Vagina (tissue), 2 donors: ENCODE measurements at places on chromosomes 7 and 10.

- DNase-seq: no peak
These were observed 41.4 kb upstream of the IKZF1 start for GRCh38 chr7:50262916-50263690.

DNA sequence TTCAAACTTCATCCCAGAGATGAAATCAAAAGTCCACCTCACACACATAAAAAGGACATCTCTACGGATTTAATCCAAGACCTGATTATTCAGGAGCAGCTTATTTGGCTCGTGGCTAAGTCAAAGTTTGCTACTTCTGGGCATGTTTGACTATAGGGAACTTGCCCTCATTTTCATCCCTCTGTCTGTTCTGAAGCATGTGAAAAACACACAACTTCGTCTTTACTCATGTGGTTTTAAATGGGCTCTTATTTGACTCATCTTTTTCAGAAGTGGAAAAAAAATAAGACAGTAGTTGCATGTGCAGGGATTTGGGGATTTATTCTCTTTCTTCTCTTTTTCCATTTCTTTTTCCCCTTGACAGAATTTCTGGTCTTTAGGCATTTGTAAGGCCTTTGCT, 295.9 kb downstream of the TFEC start:
- no peak for DNase-seq

GRCh38 chr7:141444961-141445360, 106.2 kb upstream of the AGK start:
- no peak for DNase-seq

DNA sequence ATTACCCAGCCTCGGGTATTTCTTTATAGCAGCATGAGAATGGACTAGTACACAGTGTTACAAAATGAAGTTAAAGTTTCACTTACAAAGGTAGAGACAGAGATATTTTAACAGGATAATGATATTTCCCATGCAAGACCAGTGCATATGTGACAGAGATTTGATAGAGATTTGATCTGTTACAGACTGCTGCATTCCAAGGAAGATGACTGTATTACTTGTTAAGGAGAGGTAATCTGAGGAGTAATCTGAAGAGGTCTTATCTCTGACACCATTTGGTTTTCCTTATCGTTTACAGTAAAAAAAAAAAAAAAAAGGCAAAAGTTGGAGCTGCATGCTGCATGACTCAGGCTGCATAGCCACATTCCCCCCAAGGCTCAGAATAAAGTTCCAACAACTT, 289.6 kb downstream of the POM121L12 start:
- no peak for DNase-seq

GRCh38 chr10:11095374-11095801, 77.7 kb downstream of the CELF2 start:
- DNase-seq: no peak

GRCh38 chr7:71345117-71345884, 213.4 kb downstream of the GALNT17 start:
- DNase-seq: no peak

DNA sequence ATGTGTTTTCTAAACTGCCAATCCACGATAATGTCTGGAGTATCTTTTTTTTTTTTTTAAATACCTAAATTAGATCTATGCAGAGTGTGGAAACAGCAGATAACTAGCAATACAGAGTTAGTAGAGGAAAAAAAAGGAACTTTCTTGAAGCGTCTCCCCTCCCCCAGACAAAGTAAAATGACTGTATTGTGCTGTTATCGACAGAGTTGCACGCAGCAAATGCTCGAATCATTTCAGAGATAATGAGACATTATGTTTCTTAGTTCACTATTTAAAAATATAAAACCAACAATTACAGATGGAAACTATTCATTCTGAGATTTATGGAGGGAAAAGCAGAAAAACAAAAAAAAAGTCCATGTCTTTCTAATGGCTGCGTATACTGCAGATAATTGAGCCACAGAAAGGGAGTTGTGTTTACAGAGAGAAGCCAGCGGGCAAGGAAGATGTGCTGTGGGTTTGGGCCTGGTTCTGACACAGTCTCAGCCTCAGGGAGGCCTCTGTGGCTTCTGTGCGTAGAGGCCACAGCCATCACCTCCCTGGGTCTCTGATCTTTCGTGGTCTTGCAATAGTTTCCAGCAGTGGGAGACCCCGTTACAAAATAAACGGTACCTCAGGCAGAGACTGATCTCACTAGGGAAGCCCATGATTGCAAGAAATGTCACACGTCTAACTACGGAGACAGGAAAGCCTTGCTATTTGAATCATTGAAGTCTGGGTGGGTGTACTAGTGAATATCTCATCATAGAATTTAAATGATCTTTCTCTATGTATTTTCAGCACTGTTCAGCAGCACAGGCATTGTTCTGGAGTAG, 19.1 kb upstream of the KLF6 start:
- DNase-seq: peak; percentile 83

- no peak for DNase-seq
These were observed 62.8 kb downstream of the HECTD2 start for GRCh38 chr10:91472911-91473310.

- DNase-seq: no peak
These were observed 52.4 kb upstream of the DLX6 start for GRCh38 chr7:96952974-96953391.

- no peak for DNase-seq
These were observed 7.9 kb downstream of the CPED1 start for GRCh38 chr7:120996333-120996987.
